T-helper 17 cell (primary cell): ENCODE measurements at places on chromosomes 4 and X. TPM values are rescaled to one million over a fixed set of nuclear protein-coding genes. Genes with fewer than 3 reads are reported as not detected.

- H3K4me1 ChIP-seq: no peaks in the 10 kb centered on the region
- H3K27ac ChIP-seq: no peak overlapping the region
- H3K4me3 ChIP-seq: no peak overlapping the region
- H3K36me3 ChIP-seq: no peaks in the 10 kb centered on the region
Observed at GRCh38 chrX:10397349-10397748, 223.0 kb downstream of the MID1 start.

DNA sequence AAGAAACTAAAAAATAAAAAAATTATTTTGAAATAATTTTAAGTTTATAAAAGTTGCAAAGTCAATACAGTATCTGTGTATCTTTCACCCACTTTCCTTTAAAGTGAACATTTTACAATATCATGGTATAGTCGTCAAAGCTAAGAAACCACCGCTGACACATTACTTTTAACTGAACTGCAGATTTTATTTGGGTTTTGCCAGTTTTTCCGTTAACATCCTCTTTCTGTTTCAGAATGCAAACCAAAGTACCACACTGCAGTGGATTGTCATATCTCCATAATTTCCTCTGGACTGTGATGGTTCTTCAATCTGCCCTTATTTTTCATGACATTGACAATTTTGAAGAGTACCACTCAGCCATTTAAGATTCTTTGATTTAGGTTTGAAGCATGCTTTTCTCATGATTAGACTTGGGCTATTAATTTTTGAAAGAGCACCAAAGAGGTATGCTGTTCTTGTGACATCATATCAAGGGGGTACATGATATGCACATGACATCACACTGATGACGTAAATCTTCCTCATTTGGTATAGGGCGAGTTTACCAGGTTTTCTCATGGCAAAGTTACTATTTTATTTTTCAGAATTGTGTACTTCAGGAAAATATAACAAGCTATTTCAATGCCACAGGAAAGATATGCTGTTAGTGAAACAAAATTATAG lies 3.6 kb upstream of the CXCL1 start:
- H3K27me3 ChIP-seq: peaks cover 13% of the 10 kb centered on the region
- no peak overlapping the region for H3K27ac ChIP-seq
- DNase-seq: no peak
- no peaks in the 10 kb centered on the region for H3K36me3 ChIP-seq
- H3K4me3 ChIP-seq: no peak overlapping the region

Gene SPACA5B
- total RNA-seq: not detected

Gene AMTN
- not detected for total RNA-seq

- no peaks in the 10 kb centered on the region for H3K36me3 ChIP-seq
- DNase-seq: no peak
- H3K27me3 ChIP-seq: no peaks in the 10 kb centered on the region
Observed at GRCh38 chr4:34269613-34270012, 1974.7 kb downstream of the ARAP2 start.

GRCh38 chrX:29662101-29662500 lies 553.3 kb upstream of the MAGEB2 start:
- DNase-seq: no peak
- H3K36me3 ChIP-seq: no peaks in the 10 kb centered on the region
- H3K27me3 ChIP-seq: no peaks in the 10 kb centered on the region
- H3K4me1 ChIP-seq: no peaks in the 10 kb centered on the region

Gene CD38
- 1.4 TPM for total RNA-seq

Gene PAGE2
- not detected for total RNA-seq

DNA sequence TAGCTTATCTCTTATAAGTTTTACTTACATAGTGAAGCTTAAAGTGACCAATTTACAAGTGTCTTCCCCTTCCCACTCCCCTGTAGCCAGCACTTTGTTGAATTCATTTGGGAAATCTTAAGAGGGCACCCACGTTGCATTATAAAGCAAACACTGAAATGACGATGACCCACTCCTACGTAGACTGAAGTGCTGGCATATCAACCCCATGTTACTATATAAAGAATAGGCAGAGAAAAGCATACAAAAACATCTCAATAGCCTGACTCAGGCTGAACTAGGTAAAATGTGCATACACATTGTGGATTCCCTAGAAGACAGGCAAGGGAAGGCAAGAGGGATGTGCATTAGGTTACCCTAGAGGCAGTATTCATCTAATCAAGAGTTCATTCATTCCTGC lies 313.4 kb downstream of the TENM3 start:
- H3K4me1 ChIP-seq: peaks cover 2% of the 10 kb centered on the region
- H3K4me3 ChIP-seq: no peak overlapping the region
- H3K36me3 ChIP-seq: no peaks in the 10 kb centered on the region
- no peak for DNase-seq
- H3K27me3 ChIP-seq: peaks cover 40% of the 10 kb centered on the region

Gene EDNRA
- total RNA-seq: not detected

Gene EDA
- total RNA-seq: 5.9 TPM

Gene PCDH7
- total RNA-seq: not detected
